ENCODE measurements at places on chromosomes 3 and 15.

GRCh38 chr3:142802891-142803290, 79.1 kb downstream of the TRPC1 start:
- no peak for DNase-seq

DNA sequence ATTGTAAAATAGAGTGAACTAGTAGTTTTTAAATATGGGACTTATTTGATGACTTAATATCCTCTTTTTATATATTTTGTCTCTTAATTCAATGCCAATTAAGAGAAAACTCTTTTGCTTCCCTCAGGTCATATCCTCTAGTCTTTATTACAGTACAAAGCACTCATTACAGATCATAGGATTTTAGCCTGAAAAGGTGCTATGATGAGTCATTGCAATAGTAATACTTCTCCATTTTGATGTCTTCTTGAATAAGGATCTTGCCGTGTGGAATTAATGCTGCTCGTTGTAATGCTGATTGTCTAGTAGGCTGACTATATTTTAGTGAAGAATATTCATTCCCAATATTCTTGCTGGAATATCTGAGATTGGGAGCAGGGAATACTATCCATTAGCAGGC, 612.2 kb upstream of the GOLIM4 start:
- no peak for DNase-seq

DNA sequence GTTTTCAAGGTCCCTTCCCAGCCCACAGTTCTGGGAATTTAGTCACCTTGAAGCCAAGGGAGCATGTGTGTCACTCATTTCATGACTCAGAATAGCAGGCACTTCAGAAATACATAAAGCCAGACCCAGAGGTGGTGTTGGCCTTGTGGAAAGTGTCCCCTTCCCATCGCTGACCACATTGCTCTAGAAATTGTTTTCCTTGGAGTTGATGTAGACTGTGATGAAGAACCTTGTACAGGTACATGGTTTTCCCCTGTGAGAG, 158.8 kb downstream of the SLCO3A1 start:
- DNase-seq, result no peak

DNA sequence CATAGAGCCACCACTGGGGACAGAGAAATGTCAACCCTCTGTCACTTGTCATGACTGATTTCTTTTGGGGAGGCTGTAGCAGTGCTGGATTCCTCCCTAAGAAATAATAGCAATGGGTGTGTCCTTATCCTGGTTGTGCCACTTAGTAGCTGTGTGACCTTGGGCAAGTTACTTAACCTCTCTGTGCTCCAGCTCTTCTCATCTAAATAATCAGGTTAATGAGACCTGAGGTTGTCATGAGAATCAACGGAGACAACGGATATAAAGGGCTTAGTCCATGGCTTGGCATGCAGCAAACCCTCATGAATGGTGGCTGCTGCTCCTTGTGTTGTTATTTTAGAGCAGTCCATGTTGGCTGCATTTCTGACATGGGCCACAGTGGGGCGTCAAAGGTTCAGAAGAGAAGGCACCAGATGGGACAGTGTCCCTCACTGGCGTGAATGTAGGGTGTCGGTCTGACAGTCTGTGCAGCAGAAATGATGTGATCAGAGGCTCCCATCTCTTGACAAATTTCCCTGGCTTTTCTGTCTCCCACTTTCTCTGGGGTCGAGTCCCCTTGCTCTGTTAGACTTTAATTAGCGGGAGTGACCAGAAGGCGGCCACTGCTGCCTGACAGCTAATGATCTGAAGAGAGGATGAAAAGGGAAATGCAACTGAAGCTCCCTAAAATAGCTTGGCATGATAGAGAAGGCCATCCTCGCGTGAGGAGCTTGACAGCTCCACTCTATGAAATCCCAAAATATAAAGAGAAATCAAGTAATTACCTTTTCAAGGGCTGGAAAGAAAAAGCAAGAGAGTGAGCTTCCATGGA, 209.4 kb downstream of the CADPS start:
- DNase-seq, result peak; percentile 81

GRCh38 chr3:135844386-135844785, 121.1 kb upstream of the PPP2R3A start:
- no peak for DNase-seq

- no peak for DNase-seq
These were observed 586.1 kb downstream of the MECOM start for GRCh38 chr3:169077394-169077906.

DNA sequence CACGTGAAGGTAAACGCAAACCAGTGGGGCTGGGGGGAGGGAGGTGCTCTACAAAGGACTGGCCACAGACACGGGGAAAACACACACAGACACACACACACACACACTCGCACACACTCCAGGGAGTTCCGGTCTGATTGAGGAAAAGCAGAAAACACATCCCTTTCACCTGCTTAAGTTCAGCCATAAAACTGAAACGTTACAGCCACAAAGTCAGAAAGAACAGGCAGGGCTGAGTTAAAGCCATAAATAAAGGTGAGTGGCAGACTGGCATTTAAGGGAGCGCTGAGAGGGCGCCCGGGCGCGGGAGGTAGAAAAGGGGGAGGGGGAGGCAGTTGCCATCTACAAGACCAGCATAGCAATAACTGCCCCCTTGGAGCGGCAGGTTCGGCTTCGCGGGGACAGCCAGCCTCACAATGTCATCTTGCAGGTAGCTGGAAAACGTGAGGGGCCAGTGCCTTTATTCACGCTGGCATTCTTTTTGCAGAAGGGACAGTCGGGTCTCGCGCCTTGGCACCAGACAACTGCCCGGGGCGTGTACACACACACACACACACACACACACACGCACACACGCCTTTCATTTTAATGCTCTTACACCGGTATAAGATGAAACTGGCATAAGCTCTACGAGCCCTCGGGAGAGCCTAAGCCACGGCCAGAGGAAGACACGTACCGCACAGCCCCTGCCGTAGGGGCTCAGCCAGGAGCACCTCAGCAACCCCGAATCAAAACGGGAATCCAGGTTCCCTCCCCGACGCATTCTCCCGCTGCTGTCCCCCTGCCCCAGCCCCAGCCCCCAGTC, 866 bp downstream of the TNIK start:
- DNase-seq, result peak; percentile 69

DNA sequence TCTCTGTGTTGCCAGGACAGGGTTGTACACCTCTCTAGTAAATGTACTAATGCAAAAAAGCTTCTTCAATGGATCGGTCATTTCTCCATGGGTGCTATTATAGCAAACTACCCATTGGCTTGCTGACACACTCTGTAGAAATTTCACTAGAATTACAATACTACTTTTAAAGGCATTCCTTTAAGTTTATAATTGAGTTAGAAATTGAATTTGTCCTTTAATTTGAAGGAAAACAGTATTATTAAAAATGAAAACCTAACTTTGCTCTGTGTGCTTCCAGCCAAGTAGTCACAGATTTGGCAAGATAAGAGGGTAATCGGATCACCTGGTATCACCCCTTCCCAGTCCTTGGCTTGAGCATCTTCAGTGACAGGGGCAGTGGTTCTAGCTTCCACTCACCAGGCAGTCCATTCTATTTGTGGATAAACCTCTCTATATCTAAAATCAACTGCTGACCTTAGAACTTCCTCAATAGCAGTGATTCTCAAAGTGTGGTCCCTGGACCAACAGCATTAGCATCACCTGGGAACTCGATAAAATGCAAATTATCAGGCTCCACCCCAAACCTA, 93.2 kb downstream of the GHSR start:
- DNase-seq, result no peak

GRCh38 chr3:79211586-79212359, 556.0 kb downstream of the ROBO1 start:
- DNase-seq, result peak; percentile 13

DNA sequence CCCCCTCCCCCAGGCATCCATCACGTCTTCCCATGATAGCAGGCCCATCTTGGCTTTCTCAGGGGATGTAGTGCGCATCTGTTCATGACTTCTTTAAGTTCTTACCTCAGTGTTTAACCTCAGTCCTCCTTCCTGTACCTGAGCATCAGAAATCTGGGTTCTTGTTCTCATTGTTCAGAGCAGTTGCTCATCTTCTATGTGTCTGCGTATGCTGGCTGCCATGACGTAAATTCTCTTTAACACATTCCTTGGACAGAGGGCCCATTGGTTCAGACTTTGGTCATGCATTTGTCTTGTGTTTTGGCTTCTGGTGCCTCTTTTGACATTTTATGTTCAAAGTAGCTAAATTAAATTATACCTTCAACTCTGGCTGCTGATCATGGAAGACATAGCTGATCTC, 227.3 kb downstream of the CACNA2D3 start:
- no peak for DNase-seq

- DNase-seq, result peak; percentile 87
These were observed 42.9 kb downstream of the IDH2 start for GRCh38 chr15:90059208-90059985.

DNA sequence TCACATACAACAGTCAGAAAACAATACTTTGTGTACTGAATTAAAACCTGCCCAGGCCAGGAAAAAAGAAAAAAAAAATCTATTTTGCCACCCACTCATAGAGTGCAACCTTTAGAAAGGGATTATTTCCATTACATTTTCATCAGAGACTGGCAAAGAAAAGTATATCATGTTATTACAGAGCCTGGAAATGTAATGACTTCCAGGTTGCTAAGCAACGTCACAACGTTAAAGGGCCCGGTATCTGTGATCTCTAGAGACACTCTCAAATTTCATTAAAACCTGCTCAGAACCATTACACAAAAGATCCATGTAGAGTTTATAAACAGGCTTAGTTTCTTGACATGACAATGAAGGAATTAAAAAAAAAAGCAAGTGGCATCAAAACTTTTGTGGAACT, 170.5 kb downstream of the CTNNB1 start:
- no peak for DNase-seq

GRCh38 chr3:56785499-56785898, 16.2 kb downstream of the ARHGEF3 start:
- DNase-seq, result no peak

DNA sequence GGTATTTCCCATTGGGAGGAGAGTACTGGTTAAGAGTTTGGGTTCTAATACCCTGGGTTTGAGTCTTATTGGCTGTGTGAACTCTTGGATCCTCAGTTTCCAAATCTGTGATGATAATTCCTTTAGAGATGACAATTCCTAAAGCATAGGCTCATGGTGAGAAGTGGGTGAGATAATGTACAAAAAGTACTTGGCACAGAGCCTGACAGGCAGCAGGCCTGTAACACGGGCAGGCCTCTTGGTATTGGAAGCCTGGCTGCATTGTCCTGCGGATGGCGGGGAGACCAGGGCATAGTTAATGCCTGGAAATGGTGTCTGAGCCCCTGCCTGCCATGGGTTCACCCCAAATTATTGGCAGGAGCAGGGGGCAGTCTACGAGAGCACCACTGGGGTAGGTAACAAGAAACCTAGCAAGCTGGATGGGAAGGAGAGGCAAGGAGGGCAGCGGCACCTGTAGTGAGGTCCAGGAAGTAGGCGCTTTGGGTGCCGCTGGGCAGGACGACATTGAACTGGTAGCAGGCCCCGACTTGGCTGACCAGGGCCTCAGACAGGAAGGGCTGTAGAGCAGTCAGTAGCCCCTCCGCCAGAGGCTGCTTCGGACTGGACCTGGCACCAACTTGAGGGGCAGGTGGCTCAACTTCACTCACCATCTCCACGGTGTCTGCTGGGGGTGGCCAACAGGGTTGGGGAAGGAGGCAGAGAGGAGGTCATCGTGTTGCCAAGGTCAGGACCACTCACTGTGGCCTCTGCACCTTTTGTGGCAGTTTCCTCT, 7.7 kb downstream of the STOML1 start:
- no peak for DNase-seq

GRCh38 chr15:25932696-25933095, 69.6 kb upstream of the ATP10A start:
- DNase-seq, result peak; percentile 6

GRCh38 chr15:81531109-81531592, 157.1 kb upstream of the TMC3 start:
- peak; percentile 77 for DNase-seq

GRCh38 chr3:49724586-49724985, 835 bp upstream of the GMPPB start:
- DNase-seq, result no peak

DNA sequence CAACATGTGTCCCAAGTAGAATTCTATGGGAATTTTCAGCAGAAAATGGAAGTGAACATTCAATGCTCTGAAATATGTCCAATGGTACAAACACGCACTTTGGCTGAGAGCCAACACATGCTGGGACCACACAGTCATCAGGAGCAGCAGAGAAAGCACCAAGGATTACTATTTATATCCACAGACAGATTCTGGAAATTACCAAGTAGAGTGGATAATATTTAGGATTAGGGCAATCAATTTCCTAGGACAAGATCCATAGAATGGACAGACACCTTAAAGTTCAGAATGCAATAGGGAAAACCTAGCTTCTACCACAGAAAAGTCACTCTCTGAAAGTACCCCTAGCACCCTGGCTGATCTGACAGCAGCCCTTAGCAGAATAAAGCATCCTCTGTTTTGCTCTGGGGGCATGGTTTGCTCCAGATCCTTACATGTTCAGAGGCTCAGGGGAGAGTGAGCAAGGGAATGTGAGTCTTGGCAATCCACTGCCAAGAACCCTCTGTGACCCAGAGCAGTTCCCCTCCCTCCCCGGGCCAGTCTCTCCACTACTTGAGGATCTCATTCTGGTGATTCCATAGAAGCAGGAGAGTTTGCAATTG, 206.0 kb upstream of the WNT5A start:
- DNase-seq, result no peak

GRCh38 chr3:48190911-48191310, 2.7 kb upstream of the CDC25A start:
- DNase-seq, result peak; percentile 12

- DNase-seq, result no peak
These were observed 1.5 kb downstream of the UMPS start for GRCh38 chr3:124731760-124732159.

DNA sequence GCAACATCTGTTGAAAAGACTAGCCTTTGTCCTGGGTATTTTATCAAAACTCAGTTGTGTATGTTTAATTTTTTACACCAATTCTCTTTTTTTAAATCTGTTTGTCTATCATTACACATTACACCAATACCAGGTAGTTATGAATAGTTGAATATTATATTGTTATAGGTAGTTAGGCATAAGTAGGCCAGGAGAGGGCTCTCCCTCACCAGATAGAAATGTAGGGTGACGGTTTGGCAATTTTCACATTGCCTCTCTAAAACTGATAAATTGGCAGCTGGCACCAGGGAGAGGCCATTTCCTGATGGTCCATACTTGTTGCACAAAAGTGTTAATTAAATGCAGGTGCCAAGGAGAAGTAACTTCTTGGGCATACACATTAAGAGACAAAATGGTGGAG, 483.1 kb upstream of the EPHA6 start:
- no peak for DNase-seq

GRCh38 chr15:70582143-70582945, 181.0 kb downstream of the UACA start:
- no peak for DNase-seq

Data from kidney (tissue), 22 donors.